Fibroblast of skin of left quadriceps (primary cell): ENCODE measurements at places on chromosomes 5 and 9.

GRCh38 chr5:112293587-112293986 lies 125.5 kb downstream of the EPB41L4A start:
- no peak for DNase-seq

- DNase-seq = no peak
Observed at GRCh38 chr9:121153642-121154041, 48.0 kb downstream of the RAB14 start.

DNA sequence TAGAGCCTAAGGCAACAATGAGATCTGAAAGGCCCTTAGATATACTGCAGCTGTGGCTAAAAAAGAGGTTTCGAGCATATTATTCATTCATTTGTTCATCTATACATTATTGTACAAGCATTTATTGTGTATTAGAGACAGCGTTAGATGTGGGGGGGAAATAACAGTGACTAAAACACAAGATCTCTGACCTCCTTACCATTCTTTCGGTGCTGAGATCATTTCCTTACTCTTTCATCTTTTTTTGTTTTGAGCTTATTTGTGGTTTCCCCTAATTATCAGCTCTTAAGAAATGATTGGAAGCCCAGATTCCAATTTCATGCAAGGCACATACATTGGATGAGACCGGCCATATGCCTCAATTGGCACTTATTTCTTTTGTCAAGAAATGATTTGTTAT lies 113.2 kb downstream of the SEC61B start:
- DNase-seq = no peak

DNA sequence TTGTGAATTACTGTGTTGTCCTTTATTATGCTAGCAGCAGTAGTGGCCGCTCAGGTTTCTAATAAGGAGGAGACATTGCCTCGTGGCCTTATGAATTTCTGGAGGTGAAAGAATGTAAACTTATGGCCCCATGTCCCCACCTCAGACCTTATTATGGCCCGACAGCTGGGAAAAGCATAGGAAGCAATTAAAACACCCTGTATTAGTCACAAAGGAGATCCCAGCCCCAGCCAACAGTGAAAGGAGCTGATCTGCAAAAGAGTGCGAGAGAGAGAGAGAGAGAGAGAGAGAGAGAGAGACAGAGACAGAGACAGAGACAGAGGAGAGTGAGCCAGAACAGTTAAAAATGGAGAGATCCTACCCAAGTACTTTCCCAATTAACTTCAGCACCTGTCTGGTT lies 269.3 kb downstream of the DMRT2 start:
- DNase-seq = no peak

GRCh38 chr9:116456490-116457088 lies 230.5 kb upstream of the TRIM32 start:
- no peak for DNase-seq
